Stimulated activated CD4-positive, alpha-beta T cell treated with anti-CD3 and anti-CD28 coated beads, Interleukin-1b, Interleukin-23, amount 100 ng/mL, for 48 hours (primary cell): ENCODE measurements at places on chromosomes 16 and 17.

GRCh38 chr17:61411011-61411260 lies 11.3 kb downstream of the TBX2 start:
- DNase-seq: no peak

DNA sequence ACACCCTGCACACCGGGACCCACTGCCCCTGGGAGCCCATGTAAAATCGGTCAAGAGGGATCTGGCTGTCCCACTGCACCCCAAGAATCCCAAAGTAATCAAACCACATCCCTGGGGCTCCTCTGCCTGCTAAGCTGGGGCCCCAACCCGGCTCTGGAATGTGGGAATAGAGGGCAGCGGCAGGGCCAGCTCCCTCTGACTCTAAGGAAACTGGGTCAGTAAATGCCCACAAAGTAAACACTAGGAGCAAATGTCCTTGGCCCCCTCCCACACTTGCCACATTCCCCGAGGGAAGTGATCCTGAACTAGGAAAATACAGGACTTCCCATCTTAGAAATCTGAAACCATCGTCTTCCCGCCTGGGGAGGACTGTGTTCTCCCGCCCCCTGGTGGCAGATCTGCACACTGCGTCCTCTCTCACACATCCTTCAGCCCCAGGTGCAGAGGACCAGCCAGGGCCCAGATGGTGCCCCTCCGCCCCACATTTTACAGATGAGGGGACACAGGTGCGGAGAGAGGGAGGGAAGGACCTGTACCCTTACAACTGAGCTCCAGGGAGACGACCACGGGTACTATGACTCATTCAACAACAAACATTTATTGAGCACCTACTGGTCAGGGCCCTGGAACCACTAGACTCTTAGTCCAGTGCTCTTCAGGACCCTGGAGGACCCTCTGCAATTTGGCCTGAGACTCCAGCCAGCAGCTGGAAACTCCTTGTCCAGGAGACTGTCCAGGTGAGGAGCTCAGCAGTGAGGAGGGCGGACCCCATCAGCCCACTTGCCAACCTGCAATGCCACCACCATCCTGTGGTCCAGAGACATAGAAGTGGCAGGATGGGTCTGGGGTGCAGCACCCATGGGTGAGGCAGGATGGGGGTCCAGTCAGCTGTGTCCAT lies 10.1 kb downstream of the P3H4 start:
- DNase-seq: peak; percentile 69

GRCh38 chr17:81573794-81574642 lies 21.9 kb upstream of the FAAP100 start:
- no peak for DNase-seq

DNA sequence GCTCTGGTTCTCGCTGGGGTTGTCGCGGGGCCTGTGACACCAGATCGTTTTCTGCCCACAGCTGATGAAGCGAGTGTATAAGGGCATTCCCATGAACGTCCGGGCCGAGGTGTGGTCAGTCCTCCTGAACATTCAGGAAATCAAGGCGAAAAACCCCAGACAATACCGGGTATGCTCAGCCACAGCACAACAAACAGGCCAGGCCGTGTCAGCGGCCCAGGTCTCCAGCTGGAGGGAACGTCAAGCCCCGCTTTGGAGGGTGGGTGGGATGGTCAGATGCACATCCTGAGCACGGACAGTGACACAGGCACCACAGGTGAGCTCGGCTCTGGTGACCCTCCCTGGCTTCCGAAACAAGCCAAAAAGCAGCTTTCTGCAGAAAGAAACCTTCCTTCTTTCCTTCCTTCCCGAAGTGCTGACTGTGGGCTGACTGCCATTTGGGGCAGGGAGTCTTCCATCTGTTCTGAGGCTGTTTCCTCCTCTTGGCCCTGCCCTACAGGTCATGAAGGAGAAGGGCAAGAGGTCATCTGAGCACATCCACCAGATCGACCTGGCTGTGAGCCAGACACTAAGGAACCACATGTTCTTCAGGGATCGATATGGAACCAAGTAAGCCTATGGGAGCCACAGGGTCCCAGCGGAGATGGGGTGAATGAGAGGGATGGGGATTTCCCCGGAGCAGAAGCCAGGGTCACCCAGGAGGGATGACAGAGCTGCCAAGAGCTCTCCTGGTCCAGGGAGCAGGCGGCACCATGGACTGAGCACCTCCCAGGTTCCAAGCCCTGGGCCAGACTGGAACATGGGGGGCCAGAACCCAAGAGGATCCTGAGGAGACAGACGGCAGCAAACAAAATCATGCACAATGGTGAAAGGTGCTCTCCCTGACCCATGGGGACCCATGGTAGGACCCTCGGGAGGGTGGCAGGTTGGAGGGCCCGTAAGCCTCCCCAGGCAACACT lies 79.4 kb downstream of the GOSR1 start:
- no peak for DNase-seq

GRCh38 chr16:77541165-77541564 lies 106.3 kb upstream of the ADAMTS18 start:
- DNase-seq: no peak

GRCh38 chr17:49508866-49509587 lies 13.9 kb downstream of the NGFR start:
- no peak for DNase-seq
